ENCODE measurements at places on chromosomes 1 and 21. TPM values are rescaled to one million over a fixed set of nuclear protein-coding genes. Genes with fewer than 3 reads are reported as not detected.

GRCh38 chr1:221925947-221926346, 184.1 kb upstream of the DUSP10 start:
- H3K4me1 ChIP-seq = no peaks in the 10 kb centered on the region
- H3K27ac ChIP-seq = no peak overlapping the region
- no peak for DNase-seq

Gene FAM163A
- total RNA-seq = not detected

Gene OR11L1
- total RNA-seq = not detected

DNA sequence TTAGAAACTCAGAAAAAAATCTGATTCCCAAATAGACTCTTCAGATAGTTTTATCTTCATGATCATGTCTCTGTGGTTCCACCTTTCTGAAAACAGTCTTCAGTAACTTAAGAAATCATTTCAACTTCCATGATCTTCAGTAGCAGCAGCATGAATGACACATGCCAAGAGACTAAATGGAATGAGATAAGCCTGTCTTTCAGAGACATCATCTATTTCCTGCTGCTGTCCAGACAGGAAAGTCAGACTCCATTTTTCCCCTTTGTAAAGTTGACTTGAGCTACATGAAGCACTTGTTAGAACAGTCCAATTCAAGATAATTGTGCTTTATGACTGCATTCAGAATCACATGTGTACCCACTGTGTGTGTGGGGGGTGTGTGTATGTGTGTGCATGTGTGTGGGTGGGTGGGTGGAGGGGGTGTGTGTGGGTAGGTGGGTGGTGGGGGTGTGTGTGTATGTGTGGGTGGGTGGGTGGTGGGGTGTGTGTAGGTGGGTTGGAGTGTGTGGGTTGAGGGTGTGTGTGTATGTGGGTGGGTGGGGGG, 58.8 kb downstream of the CLIC4 start:
- no peak overlapping the region for H3K4me3 ChIP-seq
- H3K27ac ChIP-seq = no peak overlapping the region
- no peaks in the 10 kb centered on the region for H3K36me3 ChIP-seq
- no peak for DNase-seq

Gene TMEM51
- not detected for total RNA-seq

Gene PTGER3
- total RNA-seq = 0.13 TPM
